Hepatocyte (in vitro differentiated cells): ENCODE measurements at places on chromosomes 16 and 17.

DNA sequence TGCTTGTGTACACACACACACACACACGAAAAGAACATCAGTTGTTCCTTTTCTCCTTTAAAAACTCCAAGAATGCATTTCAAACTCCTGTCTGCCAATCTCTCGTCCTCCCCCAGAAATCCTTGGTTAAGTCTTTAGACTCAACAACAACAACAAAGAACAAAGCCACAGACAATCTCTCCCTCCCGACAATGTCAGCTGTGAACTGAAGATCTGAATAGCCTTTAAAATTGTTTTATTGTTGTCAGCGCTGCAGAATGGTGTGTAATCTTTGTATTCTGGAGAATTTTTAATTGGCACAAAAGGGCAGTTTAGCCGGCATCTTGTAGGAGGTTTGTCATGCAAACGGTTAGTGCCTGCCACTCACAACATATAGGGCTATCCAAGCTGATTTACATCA, 219.5 kb downstream of the MSI2 start:
- no peak for DNase-seq

DNA sequence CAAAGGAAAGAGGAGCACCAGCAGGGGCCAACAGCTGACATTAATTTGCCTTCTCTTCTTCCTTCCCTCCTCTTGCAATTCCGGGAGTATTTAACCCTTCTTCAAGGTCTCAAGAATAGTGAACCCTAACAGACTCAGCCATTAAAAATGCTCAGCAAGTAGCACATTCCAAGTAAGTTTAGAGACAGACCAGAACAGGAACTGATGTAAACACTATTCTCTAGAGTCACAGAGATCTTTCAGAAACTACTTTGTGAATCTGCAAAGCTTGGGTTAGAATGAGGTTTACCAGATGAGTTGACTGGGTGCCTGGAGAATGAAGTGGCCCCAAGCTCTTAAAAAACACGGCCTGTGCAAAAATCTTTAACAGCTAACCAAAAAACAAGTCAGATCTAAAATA, 50.9 kb downstream of the TEX2 start:
- no peak for DNase-seq

DNA sequence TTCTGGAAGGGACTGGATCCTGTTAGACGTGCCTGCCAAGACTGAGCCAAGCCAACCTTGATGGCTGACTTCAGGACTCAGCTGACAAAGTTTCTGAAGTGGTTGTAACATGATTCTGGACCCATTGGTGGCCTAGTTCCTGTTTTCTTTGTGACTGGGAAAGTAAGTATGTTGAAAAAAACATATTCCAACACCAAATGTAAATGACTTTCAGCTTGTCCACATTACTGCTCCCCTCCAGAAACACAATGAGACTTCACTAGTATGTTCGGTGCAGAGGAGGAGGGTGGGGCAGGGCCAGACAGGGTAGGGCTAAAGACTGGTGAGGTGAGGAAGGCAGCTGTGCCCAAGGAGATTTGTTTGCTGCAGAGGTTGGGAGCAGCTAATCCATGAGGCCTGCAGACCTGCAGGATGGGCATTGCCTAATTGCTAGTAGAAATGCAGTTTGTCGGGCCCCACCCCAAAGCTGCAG, 26.4 kb downstream of the NMT1 start:
- DNase-seq, result no peak

- DNase-seq, result no peak
These were observed 24.5 kb downstream of the WDR45B start for GRCh38 chr17:82623707-82624106.

DNA sequence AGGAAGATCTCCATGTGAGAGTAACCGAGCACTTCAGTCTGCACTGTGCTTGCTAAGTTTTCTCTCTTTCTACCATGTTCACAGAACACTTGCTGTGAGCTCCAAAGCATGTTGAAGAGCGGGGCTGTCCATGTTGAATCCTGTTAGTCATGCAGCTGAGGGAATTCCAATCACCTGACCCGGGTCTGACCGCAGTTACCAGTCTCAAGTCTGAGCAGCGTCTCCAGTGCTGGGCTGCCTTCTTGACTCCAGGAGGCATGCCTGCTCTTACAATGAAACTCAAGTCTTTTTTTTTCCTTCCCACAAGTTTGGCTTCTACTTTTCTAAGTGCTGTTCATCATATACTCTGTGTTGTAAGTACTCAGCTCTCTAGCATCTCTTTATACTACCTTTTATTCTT, 44.3 kb downstream of the HOXB1 start:
- DNase-seq, result peak; percentile 72
